ENCODE measurements at places on chromosomes 7 and 10.

GRCh38 chr7:29494350-29494749 is 69.3 kb upstream of the PRR15 start:
- no peak for DNase-seq

GRCh38 chr10:98235846-98236245 is 32.1 kb downstream of the LOXL4 start:
- DNase-seq = no peak

DNA sequence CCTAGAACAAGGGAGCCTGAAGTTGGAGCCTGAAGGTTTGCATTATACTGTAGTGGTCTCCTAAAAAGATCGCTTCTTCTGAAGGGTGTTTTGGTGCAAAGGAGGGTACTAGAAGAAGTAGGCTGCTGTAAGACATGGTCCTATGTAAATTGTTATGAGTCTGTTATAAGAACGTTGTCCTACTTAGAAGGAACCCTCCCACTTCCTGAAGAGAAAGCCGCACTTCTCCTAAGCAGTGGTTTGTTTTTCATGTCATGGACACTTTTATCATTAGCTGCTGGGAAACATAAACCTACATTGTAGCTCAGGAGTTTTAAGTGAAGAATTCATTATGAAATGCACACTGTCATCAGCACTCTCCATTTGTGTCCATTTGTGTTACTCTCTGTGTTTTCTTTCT is 129.1 kb upstream of the ITGB1 start:
- no peak for DNase-seq

DNA sequence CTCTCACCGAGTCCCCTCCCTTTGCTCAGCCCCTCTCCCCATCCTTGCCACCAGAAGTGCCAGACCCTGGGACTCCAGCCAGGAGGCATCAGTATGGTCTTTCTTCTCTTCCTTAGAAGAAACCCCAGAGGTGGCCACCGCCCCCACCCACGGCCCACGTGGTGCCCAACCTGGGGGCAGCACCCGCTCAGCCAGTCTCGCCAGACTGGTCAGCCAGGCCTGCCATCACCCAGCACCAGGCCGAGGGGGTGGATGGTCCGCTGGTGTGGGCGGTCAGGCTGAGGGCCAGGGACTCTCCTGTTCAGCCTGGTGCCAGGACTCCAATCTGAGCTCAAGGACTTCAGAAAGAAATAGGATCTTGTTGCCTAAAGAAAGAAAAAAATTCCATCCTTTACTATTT is 5.8 kb upstream of the CLDN4 start:
- DNase-seq = no peak

- DNase-seq = no peak
Measured at GRCh38 chr7:101978683-101979082, 161.3 kb downstream of the CUX1 start.

DNA sequence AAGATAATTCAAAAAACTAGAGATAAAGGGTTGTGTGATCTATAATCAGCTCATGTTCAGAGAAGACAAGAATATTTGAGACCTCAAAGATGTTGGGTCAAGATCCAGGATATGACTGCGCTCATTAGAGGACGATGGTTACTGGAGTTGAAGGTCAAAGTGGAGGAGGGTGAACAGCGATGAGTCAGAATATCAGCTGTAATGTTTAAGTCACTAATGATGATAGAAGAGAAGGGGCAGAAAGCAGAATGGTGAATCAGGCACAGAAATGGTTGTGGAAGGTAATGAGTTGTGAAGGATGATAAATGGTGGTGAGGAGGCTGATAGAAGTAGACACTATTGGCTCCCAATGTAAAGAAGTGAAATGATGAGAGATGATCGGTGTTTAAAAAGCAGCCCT is 540.3 kb downstream of the INHBA start:
- DNase-seq = no peak

- DNase-seq = no peak
Measured at GRCh38 chr10:44703241-44704155, 207.6 kb upstream of the TMEM72 start.

GRCh38 chr7:155210356-155210755 is 87.3 kb upstream of the INSIG1 start:
- DNase-seq = no peak

- DNase-seq = no peak
Measured at GRCh38 chr7:108062250-108063014, 59.5 kb upstream of the LAMB1 start.
